ENCODE measurements at places on chromosomes 12 and 14.

GRCh38 chr12:62677355-62677754, 210.7 kb downstream of the MON2 start:
- no peak for DNase-seq

DNA sequence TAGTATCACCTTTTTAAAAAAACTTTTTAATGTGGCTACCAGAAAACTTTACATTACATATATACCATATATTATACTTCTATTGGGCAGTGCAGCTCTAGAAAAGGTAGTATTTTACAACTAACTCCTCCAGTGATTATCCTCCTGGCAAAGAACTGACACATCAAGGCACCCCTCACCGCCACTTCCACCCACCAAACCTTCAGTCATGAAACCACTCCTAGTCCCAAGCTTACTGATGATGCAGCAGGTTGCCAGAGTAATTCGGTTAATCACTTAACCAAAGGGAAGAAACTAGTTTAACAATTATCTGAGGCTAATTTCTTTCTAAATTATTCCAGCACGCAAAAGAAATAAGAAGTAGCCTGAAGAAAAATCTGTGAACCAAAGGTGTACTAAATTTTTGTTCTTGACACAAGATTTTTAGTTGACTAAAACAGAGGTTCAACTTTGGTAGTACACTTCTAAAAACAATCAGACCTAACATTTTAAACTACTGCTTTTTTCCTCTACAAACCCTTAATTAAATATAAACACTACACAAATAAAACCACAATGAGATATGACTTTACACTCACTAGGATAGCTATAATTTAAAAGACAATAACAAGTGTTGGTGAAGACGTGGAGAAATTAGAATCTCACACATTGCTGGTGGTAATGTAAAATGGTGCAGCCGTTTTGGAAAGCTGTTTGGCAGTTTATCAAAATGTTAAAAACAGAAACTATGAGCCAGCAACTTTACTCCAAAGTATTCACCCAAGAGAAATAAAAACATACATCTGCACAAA, 16.7 kb downstream of the SPPL3 start:
- no peak for DNase-seq

DNA sequence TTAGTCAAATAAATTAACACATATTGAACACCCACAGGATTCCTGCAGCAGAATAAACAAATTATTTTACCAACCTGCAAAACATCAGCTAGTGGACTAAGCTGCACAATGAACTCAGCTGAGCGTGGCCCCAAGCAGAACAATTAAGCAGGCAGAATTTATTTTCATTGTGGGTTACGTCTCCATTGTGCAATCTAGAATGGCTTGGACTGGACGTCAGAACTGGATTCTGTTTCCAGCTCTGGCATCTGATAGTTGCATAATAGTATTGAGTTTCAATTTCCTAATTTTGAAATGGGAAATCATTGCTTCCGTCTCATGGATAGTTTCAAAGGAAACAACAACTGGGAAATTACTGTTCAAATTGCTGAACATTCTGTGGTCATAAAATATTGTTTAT, 35.5 kb upstream of the RERG start:
- DNase-seq, result no peak

- DNase-seq, result peak; percentile 80
Observed at GRCh38 chr14:22039938-22040780, 366.5 kb upstream of the OR4E1 start.

GRCh38 chr12:126843915-126844669, 1422.9 kb upstream of the TMEM132C start:
- DNase-seq, result no peak

DNA sequence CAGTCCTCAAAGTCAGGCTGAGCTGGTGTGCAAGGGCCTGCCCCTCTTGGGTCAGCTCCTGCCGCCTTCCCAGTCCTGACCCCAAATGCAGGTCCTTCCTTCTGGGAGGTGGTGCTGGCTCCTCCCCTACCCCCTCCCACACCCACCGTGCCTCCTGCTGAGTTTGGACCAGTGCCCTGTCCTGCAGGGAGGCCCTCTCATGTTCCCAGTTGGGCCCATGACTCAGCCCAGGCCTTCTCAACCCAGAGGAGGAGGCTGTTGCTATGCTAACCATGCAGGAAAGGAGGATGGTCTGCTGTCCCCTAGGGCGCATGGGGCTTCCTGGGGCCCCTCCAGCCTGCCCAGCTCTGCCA, 4.4 kb downstream of the ZBTB42 start:
- DNase-seq, result no peak

GRCh38 chr12:4107436-4107878, 166.1 kb upstream of the CCND2 start:
- peak; percentile 94 for DNase-seq

GRCh38 chr12:5213990-5214389, 170.3 kb downstream of the KCNA5 start:
- DNase-seq, result no peak

DNA sequence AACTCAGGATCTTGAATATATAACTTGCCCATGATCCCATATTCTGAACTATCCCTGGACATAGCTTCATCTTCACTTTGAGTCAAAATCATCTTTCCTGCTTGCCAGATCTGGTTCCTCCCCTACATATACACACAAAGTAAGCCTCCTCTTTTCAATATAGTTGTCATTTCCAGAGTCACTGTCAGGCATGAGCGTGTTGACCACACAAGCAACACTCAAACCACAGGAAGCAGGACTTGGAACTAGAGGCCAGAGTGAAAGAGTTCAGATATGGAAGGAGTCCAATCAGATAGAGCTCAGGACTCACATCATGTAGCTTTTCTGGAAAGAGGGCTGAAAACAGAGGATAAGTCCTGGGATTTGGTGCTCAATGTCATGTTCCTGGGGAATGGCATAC, 1140.6 kb downstream of the BCL11B start:
- peak; percentile 4 for DNase-seq

DNA sequence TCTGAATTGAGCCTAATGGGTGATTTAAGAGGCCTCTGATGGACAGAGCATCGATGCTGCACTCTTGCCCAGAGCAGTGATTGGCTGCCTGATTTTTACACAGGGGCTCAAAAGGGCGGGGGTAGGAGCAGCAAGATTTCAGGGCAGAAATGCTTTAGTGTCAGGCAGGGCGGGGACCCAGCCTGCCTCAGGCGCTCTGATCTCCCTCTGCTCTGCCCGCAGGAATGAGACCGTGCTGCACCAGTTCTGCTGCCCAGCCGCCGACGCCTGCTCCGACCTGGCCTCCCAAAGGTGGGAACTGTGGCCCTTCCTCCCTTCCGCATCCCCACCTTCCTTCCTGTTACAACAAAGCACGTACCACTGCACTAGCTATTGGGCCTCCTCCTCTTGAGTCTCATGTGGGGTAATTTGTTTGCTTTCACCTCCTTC, 32.4 kb downstream of the IQSEC3 start:
- DNase-seq, result no peak

DNA sequence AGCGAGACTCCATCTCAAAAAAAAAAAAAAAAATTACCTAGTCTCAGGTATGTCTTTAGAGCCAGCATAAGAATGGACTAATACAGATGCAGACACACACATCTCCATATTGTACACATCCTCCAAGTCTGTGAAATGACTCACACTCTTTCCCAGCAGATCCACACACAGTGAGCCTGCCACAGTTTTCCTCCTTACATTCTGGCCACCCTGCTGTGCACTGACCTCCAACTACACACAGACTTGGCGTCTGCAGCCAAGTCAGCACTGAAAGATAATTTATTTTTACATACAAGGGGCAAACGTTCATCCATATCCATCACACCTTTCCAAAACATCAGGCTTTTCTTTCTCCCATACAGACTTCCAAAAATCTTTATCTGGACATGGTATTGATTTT, 115.9 kb downstream of the SLC25A21 start:
- no peak for DNase-seq
